ENCODE measurements at places on chromosomes 2 and 18. TPM values are rescaled to one million over a fixed set of nuclear protein-coding genes. Genes with fewer than 3 reads are reported as not detected.

DNA sequence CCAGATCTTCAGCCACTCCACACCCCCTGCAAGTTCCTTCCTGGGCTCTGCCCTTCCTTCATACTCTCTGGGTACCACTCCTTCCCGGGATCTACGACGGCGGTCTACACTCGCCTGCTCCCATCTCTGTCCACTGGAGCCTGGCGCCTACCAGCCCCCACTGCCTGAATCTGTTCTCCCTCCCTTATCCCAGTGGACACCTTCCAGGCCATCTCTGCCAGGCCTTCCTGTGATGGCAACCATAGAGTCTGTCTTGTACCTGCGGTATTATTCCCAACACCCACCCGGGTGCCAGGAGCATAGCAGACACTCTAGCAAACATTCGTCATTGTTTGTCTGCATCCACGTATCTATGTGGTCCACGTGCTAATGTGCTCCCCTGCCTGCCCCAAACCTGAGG lies 140.9 kb downstream of the ZFP36L2 start:
- DNase-seq = no peak

GRCh38 chr2:66930339-66931220 lies 466.6 kb upstream of the ETAA1 start:
- no peak for DNase-seq

- no peak for DNase-seq
Observed at GRCh38 chr2:218228366-218229090, 11.5 kb downstream of the ARPC2 start.

Gene LRP2
- total RNA-seq = 33.8 TPM

- no peak for DNase-seq
Observed at GRCh38 chr2:71662665-71663394, 209.5 kb downstream of the DYSF start.

GRCh38 chr2:239146011-239146641 lies 254.7 kb downstream of the HDAC4 start:
- no peak for DNase-seq

- DNase-seq = peak; percentile 5
Observed at GRCh38 chr18:2002151-2002550, 569.2 kb downstream of the METTL4 start.

Gene MATN3
- total RNA-seq = 3.5 TPM

DNA sequence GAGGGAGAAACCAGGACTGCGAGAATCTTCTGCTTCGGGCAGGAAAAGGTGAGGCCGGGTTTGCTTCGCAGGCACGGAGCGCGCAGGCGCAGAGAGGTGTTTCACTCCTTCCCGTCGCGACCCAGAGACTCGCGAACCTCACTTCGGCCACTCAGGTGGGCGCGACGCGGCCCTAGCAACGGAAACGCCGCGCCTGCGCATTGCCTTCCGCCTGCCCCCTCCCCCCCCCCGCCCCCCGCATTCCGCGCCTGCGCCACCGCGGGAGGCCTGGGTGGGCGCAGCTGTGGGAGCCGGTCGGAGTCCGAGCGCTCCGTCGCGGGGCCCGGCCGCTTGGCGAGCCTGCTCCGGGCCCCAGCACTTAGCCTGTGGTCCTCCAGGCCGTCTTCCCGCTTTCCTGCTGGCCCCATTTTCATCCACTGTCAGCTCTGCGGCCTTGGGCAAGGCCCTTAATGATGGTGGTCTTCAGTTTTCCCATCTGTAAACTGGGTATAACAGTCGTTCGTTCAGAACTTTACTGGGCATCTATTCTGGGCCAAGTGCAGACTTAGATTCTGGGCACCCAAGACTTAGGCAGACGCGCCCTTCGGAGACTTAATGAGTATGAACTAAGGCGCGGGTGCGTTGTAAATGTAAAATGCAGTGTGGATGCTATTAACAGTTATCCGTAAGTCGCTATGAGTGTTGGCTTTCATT lies 62.1 kb upstream of the ACKR3 start:
- DNase-seq = peak; percentile 93

- no peak for DNase-seq
Observed at GRCh38 chr2:233380132-233380895, 26.0 kb downstream of the DGKD start.

GRCh38 chr18:24128700-24129099 lies 10.2 kb upstream of the CABYR start:
- DNase-seq = no peak

DNA sequence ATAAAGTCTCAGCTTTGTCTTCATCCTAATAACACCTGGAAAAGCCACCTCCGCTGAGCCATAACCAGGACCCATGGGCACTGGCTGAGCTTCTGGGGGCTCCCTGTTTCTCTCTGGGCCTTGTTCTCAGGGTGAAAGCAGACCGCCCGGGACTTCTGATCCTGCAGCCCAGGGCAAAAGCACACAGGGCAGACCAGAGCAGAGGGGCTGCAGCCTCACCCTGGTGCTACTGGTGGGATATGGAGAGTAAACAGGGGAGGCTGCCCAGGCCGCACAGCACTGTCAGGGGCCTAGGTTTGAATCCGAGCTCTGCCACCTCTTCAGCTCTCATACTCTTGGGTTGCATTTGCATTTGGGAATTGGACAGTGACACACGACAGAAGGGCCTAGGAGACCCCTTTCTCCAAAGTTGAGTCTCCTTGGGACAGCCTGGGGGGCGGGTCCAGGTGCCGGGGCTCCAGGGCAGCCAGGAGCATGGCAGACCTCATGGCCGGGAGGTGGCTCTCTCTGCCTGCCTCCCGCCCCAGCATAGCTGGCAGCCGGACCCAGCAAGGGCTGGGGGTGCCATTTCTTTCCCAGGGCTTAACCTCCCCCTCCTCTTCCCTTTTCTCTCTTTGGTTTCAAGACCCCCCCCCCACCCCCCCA lies 164.9 kb downstream of the INHBB start:
- no peak for DNase-seq

Gene RIT2
- total RNA-seq = not detected

GRCh38 chr2:128727914-128728313 lies 409.2 kb upstream of the HS6ST1 start:
- DNase-seq = no peak

DNA sequence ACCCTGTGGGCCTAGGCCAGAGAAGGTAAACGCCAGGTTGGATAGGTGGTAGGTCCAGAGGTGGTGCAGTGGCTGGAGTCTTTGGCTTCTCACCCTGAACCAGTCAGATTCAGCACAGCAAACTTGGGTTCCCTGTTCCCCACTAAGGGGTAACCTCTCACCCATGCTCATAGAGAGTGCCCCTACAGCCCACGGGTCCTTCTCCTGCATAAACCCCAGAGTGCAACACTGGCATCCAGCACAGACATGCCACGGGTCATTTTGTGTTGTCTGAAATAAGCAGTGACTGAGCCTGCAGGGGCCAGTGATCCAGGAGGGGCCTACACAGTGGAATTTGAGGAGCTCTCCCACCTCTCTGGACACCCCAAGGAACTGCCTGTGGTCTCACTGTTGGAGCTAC lies 40.5 kb upstream of the ATP6V1B1 start:
- DNase-seq = no peak

- DNase-seq = no peak
Observed at GRCh38 chr2:176493226-176493825, 224.1 kb downstream of the MTX2 start.

DNA sequence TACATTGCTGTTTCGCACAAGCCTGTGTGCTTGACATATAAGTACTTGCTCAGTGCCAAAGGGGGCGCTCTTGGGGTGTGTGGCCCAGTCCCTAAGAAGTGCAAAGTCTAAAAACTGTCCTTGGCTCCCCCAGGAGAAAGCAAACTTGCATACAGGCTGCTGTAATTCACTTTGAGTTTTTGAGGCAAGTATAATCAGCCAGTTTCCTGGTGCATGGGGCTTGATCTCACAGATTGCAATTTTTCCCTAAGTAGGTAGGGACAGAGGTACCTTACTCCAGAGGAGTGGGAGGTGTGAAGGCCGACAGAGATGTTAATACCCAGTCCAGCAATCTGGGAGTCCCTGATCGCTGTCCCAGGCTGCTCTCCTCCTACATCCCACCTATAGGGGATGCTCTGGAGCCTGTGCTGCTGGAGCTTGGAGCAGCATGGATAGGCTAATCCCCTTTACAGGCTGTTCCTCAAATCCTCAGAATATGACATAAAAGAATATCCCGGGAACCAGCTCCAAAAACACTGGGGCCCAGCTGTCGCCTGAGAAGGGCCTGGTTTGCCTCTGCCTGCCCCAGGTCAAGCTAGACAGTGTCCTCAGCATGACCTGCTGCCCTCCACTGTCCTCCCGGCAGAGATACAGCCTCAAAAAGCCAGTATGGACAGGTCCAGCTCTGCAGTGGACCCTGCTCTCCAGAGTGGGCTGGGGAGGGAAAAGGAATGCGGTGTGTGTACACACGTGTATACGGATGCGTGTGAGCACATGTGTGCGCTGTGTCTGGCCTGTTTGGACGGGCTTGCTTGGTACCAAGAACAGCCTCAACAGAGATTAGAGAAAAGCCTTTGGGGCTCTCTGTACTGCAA lies 136.5 kb upstream of the HAAO start:
- DNase-seq = peak; percentile 78

- DNase-seq = no peak
Observed at GRCh38 chr2:170354855-170355780, 177.2 kb downstream of the MYO3B start.

Gene THSD7B
- 4.5 TPM for total RNA-seq

Gene CNTNAP5
- total RNA-seq = not detected

All from hepatocyte (in vitro differentiated cells).